CD4-positive, alpha-beta T cell treated with Interleukin-4 for 1 hour (primary cell): ENCODE measurements at places on chromosomes 13 and 19.
A peak's percentile ranks its signal among the peaks of the same experiment; 100 is the strongest.

- no peak for DNase-seq
These were observed 26.9 kb downstream of the RFX1 start for GRCh38 chr19:13979244-13979615.

DNA sequence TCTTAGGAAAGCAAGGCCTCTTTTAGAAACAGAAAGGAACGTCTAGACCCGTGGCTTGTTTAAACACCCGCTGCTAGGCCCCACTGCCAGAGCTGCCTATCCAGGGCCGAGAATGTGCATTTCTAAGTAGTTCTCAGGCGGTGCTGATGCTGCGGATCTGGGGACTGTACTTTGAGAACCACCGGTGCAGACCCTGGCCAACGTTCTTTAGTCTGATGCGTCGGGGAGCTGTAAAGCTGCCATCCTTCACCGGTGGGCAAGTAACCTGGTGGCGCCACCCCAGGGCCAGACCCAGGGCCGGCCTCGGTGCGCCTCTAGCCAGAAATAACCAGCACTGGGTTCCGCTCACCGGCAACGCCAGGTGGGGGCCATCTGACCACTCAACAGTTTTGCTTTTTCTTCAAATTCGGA lies 47.1 kb downstream of the TGDS start:
- peak; percentile 63 for DNase-seq

DNA sequence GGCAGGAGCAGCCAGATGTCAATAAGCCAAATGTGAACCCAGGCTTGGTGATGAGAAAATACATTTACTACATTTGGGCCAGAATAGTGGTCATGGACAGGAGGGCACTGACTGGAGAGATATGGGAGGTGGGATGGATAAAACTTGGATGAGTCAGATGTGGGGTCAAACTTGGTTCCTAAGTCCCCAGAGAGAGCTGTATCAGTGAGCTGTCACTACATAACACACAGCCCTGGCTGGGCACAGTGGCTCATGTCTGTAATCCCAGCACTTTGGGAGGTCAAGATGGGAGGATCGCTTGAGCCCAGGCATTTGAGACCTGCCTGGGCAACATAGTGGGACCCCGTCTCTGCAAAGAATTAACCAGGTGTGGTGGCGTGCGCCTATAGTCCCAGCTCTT lies 51.6 kb upstream of the EHD2 start:
- no peak for DNase-seq

- DNase-seq, result no peak
These were observed 85.4 kb downstream of the SLC7A1 start for GRCh38 chr13:29509999-29510589.

- DNase-seq, result no peak
These were observed 420.6 kb downstream of the DCT start for GRCh38 chr13:94058821-94059360.

DNA sequence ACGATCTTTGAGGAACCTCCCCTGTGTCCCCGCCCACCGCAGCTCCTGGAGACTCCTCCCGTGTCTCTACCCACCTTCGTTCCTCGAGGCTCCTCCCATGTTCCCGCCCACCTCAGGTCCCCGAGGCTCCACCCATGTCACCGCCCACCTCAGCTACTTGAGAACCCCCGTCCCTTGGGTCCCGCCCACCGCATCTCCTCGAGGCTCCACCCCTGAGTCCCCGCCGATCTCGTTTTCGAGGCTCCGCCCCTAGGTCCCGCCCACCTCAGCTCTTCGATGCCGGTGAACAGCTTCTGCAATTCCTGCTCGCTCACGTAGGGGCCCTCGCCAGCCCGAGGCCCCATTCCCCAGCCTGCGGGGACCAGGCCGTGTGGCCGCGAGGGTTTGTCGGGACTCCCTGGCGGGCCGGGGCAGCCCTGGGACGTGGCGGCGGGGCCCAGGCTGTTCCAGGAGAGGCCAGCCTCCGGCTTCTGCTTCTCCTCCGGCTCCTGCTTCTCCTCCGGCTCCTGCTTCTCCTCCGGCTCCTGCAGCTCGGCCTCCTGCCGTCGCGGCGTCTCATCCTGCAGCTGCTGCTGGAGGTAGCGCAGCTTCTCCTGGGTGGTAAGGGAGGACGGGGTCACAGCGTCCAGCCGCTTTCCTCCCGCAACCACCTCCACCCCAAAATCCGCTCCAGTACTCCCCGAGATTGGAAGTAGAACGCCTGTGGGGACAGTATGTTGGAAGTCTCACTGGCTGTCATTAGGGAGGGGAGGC lies 16.7 kb downstream of the TSKS start:
- peak; percentile 62 for DNase-seq

- no peak for DNase-seq
These were observed 412.2 kb upstream of the KLHL1 start for GRCh38 chr13:70520275-70521036.

- no peak for DNase-seq
These were observed 2.2 kb upstream of the ESD start for GRCh38 chr13:46799139-46799538.

DNA sequence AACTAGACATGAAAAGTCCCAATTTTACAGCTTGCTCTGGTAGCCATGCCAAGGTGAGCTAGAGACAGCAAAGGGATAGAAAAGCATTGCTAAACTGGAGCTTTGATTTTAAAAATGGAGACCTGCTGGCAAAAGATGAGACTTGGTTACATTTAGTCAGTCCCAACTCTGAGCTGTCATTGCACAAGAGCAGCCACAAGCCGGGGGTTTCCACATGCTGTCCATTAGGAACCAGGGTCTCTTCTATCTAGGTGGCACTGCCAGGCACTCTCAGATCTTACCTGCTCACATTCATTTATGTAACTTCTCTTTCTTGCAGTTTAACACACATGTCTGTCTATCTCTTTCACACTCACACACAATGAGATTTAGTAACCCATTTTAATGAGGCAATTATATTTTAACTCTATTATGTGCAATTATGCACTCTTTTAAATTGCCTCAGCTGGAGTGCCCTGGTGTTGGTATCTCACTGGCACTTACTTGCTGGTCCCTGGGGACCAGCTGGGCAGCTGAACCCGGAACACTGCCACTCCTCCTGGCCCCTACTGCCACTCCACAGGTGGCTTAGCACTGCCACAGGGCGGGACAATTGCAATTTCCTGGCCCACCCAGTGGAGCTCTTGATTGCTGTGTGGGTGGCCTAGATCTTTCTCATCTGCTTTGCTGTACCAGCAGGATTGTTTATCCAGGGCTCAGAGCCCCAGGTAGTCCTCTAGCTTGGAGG lies 112.5 kb downstream of the COG6 start:
- DNase-seq, result no peak

DNA sequence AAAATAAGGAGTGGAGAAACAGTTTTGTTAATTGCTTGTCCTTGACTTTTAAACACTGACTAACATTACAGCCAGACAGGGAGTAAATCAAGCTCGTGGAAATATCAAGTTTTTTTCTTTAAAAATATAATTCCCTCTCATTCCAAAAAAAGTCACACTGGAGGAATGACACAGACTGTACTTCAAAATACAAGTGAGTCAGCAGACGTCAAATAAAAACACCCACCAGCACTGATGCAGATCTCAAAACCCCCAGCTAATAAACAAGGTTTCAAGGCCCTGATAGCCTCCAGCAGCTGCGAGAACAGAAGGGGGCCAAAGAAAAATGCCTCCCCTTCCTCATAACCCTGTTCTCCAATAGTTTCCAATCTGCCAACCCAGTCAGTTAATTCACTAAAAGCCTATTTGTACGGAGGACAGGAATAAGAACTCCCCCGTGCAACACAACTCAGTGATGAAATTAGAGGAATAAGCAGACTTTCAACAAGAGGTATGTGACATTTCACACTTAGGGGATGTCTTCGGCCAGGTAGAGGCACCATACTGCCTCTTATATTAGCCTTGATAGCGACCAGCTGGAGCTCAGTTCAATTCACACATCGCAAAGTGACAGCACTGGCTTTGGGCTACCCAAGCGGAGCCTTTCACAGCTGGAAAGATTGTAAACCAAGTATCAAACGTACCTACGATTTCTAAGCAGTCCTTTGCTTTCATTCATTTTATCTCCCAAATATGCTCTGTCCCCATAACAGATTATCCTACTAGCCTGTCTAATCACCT lies 561.0 kb upstream of the KLF12 start:
- DNase-seq, result no peak

DNA sequence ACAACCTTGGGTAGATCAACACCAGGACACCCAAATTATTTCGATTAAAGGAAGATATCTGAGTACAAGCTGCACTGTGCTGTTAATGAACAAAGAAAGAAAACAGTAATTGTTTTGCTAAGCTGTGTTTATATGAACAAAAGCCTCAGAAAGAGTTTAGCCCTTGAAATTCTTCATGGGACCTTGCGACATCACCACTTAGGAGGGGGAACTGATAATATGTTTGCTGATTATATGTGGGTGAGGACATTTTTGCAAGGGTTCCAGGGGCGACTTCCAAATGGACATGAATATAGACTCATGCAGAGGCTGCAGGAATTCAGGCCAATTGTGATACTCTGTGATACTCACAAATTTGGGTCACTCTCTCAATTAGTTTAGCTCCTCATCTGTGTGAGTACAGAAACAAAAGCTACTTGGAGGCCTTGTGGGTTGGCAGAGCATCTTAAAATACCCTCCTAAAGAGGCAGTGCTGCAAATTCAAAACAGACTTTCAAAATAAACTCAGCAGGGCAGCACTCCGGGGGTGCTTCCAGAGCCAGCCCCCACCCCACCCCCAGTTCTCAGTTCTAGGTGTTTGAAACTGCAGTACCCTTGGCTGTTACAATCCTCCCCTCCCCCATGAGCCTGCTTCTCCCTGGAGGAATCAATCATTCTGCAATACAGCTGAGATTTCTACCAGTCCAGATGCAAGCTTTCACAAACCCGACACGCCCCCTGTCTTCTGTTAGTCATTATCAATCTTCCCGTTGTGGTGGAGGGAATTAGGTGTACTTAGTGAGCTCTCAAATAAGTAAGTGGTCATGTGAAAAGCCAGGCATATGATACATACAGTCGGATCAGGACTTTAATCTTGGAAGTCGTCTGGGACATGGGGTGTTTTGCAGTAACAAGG lies 97.0 kb upstream of the MBNL2 start:
- DNase-seq, result no peak

GRCh38 chr13:103908911-103909310 lies 842.7 kb upstream of the SLC10A2 start:
- DNase-seq, result no peak

GRCh38 chr19:49442354-49442753 lies 1.0 kb upstream of the SLC17A7 start:
- DNase-seq, result no peak

DNA sequence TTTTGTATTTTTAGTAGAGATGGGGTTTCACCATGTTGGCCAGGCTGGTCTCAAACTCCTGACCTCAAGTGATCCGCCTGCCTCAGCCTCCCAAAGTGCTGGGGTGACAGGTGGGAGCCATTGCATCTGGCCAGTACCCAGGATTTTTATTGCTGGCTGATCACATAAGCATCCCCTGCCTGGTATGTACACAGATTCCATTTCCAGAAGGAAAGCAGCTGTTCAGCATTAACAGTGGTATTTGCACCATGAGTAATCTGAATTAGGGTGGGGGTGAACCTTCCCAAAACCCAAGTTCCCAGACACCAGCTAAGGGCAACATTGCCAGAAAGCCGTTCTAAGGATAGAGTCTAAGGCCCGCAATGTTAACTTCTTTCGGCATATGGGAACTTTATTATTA lies 7.3 kb downstream of the ZNF555 start:
- no peak for DNase-seq

- no peak for DNase-seq
These were observed 61.8 kb downstream of the MYO9B start for GRCh38 chr19:17137417-17137816.

- no peak for DNase-seq
These were observed 164.4 kb downstream of the USP12 start for GRCh38 chr13:27007166-27007565.

GRCh38 chr13:67003743-67004142 lies 226.4 kb downstream of the PCDH9 start:
- no peak for DNase-seq

DNA sequence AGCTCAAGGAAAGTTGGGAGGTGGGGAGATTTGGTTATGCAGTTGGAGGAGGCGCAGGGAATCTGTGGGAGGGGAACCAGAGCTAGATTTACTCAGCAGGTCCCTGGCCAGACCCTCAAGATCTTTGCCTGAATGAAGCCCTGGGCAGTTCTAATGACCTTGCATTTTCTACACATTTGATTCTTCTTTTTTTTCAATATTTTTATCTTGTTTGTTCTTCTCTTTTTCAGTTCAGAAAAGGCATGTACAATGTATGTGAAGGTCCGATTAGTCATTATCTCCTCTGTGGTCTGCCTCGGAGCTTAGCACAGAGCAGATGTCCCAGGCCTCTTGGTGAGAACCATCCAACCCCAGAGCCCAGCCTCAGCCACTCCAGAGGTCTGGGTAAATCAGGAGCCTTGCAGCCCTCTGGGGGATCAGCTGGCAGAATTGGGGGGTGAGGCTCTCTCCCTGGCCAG lies 24.2 kb downstream of the SERP2 start:
- no peak for DNase-seq

GRCh38 chr13:77036279-77036678 lies 9.3 kb upstream of the FBXL3 start:
- no peak for DNase-seq

- peak; percentile 62 for DNase-seq
These were observed 1.3 kb downstream of the UBL3 start for GRCh38 chr13:29849071-29849631.

GRCh38 chr19:45139286-45140143 lies 21.3 kb downstream of the NKPD1 start:
- DNase-seq, result no peak

- DNase-seq, result no peak
These were observed 13.3 kb downstream of the ZNF560 start for GRCh38 chr19:9485140-9485539.

DNA sequence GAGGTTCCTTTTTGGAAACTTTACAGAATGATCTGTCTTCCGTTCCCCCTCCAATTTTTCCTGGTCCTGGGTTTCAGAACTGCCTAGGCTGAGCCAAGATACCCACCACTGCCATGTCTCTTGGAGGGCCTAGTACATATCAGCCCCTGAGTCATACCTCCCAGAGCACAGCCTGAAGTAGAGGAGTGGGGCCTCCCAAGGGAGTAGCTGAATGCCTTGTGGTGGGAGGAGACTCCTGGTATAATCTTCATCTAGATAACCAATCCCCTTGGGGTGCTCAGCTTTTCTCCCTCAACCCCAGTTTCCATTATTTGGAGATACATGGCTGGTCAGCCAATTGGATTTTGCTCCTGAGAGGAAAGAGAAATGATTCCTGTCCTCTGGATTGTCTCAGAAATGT lies 30.3 kb downstream of the ZNF763 start:
- no peak for DNase-seq

- DNase-seq, result no peak
These were observed 30.0 kb upstream of the RFXAP start for GRCh38 chr13:36789061-36789460.

GRCh38 chr13:95258619-95259194 lies 42.5 kb downstream of the ABCC4 start:
- no peak for DNase-seq

- DNase-seq, result no peak
These were observed 14.3 kb upstream of the ZNF541 start for GRCh38 chr19:47587295-47587694.

DNA sequence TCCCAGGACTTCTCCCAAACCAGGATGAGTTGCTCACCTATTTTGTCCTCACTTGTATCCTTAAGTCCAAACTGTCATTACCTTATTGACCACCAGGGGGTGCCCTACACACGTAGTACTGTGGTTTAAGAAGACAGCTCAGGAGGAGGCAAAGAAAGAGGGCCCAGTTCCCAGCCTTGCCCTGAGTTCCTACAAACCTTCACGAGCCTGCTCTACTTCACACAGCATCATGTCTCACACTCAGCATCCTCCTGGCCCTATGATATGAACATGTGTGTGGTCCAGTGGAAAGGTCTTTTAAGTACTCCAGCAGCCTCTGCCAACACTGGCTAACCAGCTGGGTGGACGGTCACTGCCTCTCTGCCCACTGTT lies 8.1 kb upstream of the ZNF784 start:
- peak; percentile 93 for DNase-seq
